Activated T-helper 17 cell treated with anti-CD3 and anti-CD28 coated beads, Interleukin-2, amount 50 U/mL, for 72 hours (primary cell): ENCODE measurements at places on chromosomes 13 and 19. TPM values are rescaled to one million over a fixed set of nuclear protein-coding genes. Genes with fewer than 3 reads are reported as not detected.

GRCh38 chr13:50485979-50486935, 357.2 kb downstream of the DLEU7 start:
- ATAC-seq: no peak

DNA sequence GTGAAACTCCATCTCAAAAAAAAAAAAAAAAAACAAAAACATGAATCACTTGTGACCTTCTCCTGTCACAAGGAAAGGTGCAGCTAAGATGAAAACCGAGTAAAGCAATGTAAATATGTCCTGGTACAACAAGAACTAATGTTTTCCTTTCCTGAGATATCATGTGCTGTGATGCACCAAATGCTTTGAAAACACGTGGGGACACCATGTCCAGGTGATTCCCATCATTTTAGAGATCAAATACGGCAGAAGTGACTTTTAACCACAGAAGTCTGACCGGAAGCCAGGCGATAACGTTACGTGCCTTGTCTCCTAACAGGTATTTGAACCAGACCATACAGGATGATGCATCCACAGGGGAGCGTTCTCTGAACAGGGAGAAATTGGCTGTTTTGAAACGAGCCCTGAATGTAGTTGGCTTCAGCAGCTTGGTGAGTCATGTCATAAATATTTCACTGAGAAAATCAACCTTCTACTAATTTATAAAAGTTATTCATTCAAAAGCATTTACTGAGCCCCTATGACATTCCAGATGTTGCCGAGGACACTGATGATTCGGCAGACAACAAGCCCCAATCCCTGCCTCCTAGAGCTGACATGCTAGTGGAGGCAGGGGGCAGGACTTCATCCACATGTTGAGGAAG, 328.1 kb downstream of the MYO16 start:
- ATAC-seq: no peak

GRCh38 chr13:93751117-93751516, 524.5 kb downstream of the GPC6 start:
- ATAC-seq: peak; percentile 79

DNA sequence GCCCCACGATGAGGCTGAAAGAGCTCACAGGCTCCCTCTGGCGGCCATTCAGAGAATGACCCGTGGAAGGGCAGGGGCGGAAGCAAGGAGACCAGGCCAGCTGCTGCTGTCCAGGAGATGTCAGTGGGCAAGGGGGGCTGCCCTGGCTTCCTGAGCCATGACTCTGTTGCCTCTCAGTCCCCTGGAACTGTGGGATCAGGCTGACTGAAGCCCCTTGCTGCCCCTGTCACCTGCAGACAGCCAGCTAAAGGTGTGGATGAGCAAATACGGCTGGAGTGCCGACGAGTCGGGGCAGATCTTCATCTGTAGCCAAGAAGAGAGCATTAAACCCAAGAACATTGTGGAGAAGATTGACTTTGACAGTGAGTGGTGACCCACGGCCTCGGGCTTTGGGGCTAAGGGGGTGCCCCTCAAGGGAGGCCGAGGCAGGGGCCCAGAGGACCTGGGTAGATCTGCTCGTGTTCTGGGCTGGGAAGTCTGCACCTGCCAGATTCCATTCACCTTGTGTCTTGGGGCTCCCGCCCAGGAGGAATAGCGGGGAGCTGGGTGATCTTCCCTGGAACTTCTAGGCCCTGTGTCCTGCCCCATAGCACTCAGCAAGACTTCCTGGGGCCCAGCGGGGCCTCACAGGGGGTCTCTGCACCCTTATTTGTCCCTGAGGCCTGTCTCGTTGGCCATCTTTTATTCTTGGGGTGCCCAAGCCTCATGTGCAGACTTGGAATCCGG, 12.5 kb upstream of the ACTN4 start:
- no peak for ATAC-seq

DNA sequence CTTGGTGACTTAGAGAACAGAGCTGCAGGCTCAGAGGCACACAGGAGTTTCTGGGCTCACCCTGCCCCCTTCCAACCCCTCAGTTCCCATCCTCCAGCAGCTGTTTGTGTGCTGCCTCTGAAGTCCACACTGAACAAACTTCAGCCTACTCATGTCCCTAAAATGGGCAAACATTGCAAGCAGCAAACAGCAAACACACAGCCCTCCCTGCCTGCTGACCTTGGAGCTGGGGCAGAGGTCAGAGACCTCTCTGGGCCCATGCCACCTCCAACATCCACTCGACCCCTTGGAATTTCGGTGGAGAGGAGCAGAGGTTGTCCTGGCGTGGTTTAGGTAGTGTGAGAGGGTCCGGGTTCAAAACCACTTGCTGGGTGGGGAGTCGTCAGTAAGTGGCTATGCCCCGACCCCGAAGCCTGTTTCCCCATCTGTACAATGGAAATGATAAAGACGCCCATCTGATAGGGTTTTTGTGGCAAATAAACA, 9.9 kb downstream of the APOC1 start:
- no peak for ATAC-seq

DNA sequence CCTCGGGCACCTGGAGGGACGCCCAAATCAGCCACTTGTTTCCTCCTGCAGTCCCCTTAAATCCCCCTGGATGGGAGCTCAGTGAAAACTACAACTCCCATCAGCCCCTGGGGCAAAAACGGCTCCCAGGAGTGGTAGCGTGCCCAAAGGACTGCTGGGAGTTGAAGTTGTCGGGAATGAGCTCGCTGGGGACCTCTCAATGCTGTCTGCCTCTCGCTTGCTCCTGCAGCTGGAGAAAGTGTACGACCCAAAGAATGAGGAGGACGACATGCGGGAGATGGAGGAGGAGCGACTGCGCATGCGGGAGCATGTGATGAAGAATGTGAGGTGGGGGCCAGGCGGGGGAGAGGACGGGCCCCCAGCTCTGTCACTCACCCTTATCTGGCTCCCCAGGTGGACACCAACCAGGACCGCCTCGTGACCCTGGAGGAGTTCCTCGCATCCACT, 14.7 kb upstream of the DHDH start:
- ATAC-seq: no peak

DNA sequence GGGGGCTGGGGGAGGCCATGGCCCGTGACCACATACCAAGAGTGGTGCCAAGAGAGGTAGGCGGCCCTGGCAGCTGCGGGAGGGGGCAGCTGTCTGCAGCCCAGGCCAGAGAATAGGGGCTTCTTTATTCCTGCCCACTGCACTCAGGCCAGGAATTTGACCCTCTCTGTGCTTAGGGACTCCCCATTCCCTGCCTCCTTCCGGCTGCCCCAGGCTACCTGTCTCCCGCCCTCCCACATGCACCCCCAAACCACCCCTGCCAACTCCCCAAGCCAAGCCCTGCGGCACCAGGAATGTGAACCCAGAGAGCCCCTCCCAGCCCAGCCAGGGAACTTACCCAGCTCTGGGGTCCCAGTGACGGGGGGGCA, 687 bp downstream of the PLEKHA4 start:
- no peak for ATAC-seq

GRCh38 chr13:77919246-77919920, 752 bp upstream of the EDNRB start:
- no peak for ATAC-seq

- ATAC-seq: no peak
Measured at GRCh38 chr19:18278521-18279265, 2.7 kb downstream of the JUND start.

DNA sequence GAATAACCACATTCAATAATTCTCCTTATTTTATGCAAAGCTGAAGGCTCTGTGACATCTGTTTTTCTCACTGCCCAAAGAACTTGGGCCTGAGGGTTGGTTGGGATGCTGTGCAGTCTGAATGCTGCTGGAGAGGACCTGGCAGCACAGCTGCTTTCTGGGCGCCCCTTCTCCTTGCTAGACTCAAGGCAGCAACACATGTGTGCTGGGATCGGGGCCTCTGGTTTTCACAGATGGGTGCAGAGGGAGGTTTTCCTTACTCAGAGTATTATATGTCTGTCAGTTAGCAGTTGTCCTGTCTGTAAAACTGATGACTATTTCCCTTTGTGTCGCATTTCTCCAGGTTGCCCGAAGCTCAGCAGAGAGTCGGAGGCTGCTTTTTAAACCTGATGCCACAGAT, 53.2 kb upstream of the TEX29 start:
- ATAC-seq: no peak

DNA sequence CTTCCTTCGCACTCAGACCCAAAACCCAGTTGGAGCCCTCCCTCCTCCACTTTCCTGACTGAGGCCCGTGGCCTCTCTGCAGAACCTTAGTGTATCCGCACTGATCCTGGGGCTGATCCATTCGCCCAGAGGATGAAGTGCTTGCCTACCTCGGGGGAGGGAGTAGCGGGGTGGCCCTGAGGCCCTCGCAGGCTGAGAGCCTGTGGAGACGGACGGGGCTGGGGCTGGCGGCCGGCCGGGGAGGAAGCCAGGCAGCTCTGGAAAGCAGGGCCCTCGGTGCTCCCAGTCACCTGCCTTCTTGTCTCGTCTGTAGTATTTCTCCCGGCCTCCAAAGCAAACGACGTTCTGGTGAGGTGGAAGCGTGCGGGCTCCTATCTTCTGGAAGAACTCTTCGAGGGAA, 1.3 kb downstream of the PROZ start:
- no peak for ATAC-seq

- no peak for ATAC-seq
Measured at GRCh38 chr13:110073982-110074381, 233.0 kb downstream of the COL4A1 start.

DNA sequence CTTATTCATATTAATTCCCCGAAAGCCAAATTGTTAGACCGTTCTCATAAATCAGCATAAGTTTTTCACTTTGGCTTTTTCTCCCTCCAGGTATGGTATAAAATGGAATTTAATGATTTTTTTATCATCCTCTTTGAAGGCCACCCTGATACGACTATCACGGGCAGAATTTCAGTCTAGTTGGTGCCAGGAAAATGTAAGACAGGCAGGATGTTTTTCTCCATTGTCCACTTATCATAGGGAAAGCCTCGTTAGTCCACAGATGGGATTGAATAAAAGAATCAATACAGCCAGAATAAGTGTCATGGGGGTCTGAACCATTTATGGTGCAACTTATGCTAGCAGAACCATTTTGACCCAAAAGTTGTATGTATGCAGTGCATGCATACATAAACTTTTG, 566.0 kb upstream of the ARGLU1 start:
- ATAC-seq: no peak

GRCh38 chr19:55579766-55580621, 654 bp downstream of the ZNF579 start:
- peak; percentile 42 for ATAC-seq

DNA sequence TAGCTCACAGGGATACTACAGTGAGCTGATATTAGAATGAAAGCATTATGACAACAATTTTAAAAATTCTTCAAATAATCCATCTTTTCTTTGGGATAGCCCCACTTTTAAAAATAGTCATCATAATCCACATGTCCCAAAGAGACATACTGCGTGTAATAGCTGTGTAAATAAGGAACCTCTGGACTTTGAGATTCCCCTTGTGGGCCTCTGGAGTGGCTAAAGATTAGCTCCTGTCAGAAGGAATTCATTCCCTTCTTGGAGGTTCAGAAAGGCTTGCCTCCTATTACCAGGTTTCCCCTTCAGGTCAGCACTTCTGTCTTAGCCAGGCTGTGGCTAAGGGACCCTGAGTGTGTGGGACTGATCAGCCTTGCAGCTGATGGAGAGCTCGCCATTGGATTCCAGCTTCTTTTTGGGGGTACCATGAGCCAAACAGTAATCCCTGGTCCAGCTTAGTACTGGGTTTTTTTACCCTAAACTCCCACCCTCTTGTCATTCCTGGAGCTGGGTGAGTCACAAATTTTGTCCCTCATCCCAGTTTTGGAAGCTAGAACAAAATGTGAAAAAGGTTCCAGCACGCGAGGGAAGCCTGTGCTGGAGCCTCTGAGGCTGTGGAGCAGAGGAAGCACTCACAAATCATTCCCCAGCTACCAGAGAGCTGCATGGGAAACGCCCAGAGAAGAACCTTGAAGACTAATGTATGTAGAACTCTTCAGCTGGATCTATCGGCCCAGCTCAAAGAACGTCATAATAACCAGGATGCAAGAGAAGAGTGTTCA, 96.7 kb downstream of the RNASEH2B start:
- no peak for ATAC-seq

DNA sequence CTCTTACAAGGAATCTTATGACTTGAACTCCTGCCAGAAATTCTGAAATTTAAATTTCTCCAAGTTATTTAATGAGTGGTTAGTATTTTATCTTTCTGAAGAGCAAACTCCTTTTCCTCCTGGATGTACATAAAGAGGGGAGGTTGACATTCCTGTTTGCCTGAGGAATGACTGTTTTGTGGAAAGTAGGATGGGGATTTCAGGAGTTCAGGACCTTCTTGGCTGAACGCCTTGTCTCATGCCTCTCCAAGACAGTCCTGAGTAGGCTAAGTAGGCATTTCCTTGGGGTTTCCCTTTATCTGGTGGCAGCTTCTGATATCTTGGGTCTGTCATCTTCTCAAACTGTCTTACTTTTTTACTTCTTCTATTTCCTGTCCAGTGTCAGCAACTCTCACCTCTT, 356.6 kb downstream of the TDRD3 start:
- no peak for ATAC-seq

GRCh38 chr13:93227280-93227877, 772 bp downstream of the GPC6 start:
- no peak for ATAC-seq

DNA sequence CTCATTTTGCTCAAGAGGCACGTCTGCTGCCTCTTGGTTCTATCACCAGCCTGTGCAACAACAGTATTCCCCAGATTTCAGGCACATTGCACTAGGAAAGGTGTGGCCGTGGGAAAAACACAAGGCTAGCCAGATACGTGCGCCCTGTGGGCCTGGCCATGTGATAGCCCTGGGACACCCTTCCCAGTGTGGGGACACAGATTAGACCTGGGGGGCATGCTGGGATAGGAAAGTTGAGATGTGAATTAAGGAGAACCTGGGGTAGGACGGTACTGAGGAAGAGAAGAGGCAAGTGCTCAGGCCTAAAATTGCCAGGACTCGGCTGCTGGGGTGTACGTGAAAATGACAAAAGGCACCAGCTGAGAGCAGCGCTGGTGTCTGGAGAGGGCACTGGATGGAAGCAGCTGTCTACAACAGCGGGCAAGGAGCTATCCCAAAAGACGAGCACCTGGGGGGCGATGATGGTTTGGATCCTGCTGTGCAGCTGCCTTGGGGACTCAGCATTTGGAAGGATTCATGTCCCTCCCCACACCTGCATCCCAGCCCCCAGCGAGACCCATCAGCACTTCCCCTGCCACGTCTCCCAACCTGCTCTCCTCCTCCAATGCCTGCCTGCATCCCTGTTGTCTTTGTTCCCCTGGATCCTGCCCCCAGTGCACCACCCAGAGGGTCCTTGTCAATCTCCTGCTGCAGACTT, 54.3 kb downstream of the GGACT start:
- ATAC-seq: no peak

GRCh38 chr19:50501186-50501567, 9.8 kb downstream of the JOSD2 start:
- no peak for ATAC-seq

GRCh38 chr19:48271531-48272151, 1.8 kb downstream of the ZNF114 start:
- peak; percentile 28 for ATAC-seq

- ATAC-seq: no peak
Measured at GRCh38 chr19:40322951-40323615, 25.1 kb downstream of the C19orf47 start.

Gene KL
- total RNA-seq: 0.08 TPM

Gene FGF22
- total RNA-seq: 1.7 TPM

Gene CCDC122
- 0.30 TPM for total RNA-seq

Gene DMKN
- 0.11 TPM for total RNA-seq
